ENCODE measurements at places on chromosomes 2 and 18.

- DNase-seq, result no peak
These were observed 4.7 kb upstream of the PPP4R1 start for GRCh38 chr18:9619056-9619455.

- peak; percentile 63 for DNase-seq
These were observed 532 bp upstream of the YES1 start for GRCh38 chr18:812376-813171.

GRCh38 chr2:21251216-21251980 lies 127.6 kb downstream of the TDRD15 start:
- DNase-seq, result no peak

DNA sequence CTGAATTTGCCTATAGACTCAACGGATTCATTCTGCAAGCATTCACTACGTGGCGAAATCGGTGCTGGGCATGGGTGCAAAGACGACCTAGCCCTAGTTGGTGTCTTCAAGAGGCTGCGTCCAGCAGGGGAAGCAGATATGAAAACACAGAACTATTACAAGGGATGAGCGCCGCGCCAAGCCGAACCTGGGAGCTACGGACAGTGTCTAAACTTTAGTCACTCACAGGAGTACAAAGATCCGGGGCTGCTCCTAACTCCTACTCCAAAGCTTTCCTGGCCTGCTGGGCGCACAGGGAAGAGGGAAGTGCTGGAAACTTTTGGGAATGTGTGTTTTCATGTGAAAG lies 732 bp upstream of the ANXA4 start:
- no peak for DNase-seq

DNA sequence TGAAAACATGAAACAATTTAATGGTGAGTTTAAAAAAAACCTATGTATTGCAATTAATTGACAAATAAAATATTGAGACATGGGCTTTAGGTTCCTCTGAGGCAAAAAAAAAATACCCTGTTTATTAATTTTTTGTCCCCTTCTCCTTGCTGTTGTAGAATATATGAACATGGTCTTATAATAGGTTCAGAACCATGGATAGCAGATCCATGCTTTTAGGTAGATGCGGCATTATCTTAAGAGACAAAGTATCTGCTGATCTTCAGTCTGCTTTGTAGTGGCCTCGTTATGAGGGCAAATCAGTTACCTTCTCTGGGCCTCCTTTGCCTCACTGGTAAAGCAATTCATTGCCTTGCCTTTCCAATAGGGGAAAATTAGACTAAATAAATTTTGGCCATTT lies 850.7 kb downstream of the NRXN1 start:
- no peak for DNase-seq

- DNase-seq, result no peak
These were observed 316.1 kb upstream of the MYT1L start for GRCh38 chr2:2647141-2647541.

- DNase-seq, result no peak
These were observed 220.1 kb upstream of the DPP10 start for GRCh38 chr2:114222344-114222743.

DNA sequence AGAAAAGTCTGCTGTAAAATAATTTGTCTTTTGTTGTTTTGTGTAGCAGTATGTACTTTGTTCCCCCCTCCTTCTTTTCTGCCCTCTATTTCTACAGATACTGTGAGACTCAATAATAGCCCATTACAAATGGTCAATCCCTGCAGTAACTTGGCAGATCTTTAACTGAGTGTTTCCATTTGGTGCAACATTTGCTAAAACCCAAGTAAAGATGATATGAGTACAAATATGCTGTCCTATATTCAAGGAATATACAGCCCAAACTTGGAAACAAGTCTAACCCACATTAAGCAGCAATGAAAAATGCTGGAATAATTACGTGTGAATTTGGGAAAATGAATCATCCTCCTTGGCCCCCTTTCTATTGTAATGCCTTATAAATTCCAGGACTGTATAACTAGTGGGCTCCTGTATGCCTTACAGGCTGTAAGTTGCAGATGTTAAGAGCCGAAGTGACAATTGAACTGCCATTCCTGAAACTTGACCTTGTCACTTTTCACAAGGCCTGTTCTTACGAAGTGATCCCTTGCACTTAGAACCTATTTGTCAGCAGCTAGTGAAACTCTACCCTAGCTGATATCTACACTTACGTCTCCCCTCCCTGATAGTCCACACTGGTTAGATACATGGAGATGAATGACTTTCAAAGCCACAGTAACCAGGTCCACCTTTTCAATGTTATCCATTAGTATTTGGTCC lies 104.9 kb downstream of the IRS1 start:
- DNase-seq, result no peak

Data from stimulated activated CD4-positive, alpha-beta T cell treated with anti-CD3 and anti-CD28 coated beads, Interleukin-1b, Interleukin-23, amount 100 ng/mL, for 24 hours (primary cell).